ENCODE measurements at places on chromosomes 6 and 20.

DNA sequence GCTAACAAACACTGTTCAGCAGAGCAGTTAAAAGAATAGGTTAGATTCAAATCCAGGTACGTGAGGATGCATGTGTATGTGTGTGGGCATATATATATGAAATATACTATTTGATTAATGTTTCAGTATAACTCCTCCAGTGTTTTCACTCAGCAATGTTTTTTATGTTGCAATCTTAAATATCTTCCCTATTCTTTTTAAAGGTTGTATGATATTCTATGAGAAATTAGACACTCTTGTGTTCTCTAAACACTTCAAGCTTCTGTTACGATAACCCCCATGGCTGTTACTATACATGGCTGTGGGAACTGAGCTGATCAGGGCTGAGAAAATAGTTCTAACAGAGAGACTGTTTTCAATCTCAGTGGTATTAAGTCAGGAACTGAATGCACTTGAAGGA is 421.0 kb downstream of the CBLN4 start:
- DNase-seq = no peak

DNA sequence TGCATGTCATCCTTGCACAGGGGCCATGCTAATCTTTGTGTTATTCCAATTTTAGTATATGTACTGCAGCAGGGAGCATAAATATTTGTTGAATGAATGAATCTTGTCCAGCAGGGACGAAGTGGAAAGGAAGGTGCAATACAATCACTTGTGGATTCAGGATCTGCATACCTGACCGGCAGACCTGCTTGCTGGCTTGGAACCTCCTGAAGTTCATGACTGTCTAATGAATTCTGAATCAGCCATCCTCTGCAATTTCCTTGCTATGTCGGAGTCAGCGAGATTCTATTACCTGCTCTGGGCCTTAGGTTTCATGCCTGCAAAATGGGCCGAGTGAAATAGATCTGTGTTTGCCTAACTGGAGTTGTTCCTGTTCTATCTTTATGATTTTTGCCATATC is 17.4 kb upstream of the NCOA3 start:
- DNase-seq = no peak

GRCh38 chr6:143755301-143755744 is 77.6 kb downstream of the PHACTR2 start:
- DNase-seq = no peak

DNA sequence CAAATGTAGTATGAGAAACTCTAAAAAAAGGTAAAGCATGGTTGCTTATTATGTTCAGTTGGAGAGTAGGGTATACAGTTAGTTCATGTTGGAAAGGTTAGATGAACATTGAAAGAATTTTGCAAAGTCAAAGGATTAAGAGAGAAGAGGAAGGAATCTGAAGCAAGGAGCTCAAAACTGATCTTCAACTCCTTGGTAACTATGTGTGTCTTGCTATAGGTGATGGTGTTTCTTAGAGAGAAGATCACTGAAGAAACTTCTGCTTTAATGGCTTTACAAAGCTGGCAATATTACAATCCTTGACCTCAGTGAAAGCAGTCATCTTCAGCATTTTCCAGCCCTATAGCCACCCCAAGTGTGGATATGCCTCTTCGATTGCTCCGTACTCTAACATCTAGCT is 4.7 kb downstream of the HLA-DRA start:
- no peak for DNase-seq

GRCh38 chr6:84623956-84624680 is 140.3 kb downstream of the TBX18 start:
- no peak for DNase-seq

GRCh38 chr20:60993433-60994044 is 258.5 kb upstream of the CDH4 start:
- no peak for DNase-seq

Data from NCI-H1436 treated with DMSO at 0.1 percent for 48 hours (cell line).